ENCODE measurements at places on chromosomes 12 and 14. TPM values are rescaled to one million over a fixed set of nuclear protein-coding genes. Genes with fewer than 3 reads are reported as not detected.
A peak's percentile ranks its signal among the peaks of the same experiment; 100 is the strongest.

CMKLR1 gene
- total RNA-seq, result 10.9 TPM

ZNF891 gene
- 6.1 TPM for total RNA-seq

DNA sequence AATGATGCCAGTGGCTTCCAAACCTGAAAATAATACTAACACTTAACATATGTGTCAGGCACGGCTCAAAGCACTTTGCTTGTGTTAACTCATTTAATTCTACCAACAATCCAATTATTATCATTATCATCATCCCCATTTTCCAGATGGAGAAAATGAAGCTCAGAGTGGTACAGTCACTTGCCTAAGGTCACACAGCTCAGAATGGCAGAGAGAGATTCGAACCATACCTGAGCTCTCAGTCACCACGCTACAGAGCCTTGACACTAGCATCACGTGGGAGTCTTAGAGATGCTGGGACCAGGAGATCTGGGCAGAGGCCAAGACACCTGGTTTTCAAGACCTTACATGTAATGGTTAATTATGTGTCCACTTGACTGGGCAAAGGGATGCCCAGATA, 34.2 kb downstream of the DHX37 start:
- DNase-seq, result no peak
- H3K4me1 ChIP-seq, result no peaks in the 10 kb centered on the region
- peaks cover 50% of the 10 kb centered on the region for H3K36me3 ChIP-seq
- H3K4me3 ChIP-seq, result no peak overlapping the region
- H3K27ac ChIP-seq, result no peak overlapping the region

DNA sequence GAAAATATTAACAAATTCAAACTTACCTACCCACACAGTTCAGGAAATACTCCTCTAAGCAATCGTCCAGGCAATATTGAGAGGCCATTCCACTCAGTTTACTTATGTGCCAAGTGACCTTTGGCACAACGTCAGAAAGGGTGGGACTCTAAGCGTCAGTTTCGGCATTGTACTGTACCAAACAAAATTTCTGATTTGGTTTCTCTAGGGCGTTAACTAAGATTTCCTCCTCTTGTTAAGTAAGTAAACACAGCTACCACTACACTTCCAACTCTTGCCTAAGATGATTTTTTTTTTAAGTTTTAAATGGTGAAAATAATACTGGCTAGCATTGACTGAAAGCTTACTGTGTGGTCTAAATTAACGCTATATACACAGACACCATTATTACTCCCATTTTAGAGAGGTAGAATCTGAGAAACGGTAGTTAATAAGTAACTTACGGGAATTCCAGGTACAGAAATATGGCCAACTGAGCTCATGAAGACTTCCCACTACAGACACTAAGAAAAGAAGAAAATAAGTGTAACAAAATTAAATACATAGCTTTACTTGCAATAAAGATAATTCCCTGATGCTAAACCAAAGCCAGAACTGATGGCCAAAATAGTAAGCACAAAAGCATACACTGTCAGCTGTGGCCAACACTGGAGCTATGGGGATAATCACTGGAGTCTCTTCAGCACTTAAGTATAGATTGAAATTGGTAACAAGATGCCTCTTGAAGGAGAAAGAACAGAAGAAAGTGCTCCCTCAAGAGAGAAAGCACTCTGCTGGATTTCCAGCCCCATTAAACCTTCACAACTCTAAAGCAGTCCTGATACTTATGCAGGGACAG, 76.1 kb downstream of the EPS8 start:
- no peaks in the 10 kb centered on the region for H3K36me3 ChIP-seq
- peak; percentile 61 for DNase-seq
- H3K4me3 ChIP-seq, result no peak overlapping the region
- no peaks in the 10 kb centered on the region for H3K27me3 ChIP-seq
- no peaks in the 10 kb centered on the region for H3K4me1 ChIP-seq
- peak overlapping the region; percentile 27 for H3K27ac ChIP-seq

DNA sequence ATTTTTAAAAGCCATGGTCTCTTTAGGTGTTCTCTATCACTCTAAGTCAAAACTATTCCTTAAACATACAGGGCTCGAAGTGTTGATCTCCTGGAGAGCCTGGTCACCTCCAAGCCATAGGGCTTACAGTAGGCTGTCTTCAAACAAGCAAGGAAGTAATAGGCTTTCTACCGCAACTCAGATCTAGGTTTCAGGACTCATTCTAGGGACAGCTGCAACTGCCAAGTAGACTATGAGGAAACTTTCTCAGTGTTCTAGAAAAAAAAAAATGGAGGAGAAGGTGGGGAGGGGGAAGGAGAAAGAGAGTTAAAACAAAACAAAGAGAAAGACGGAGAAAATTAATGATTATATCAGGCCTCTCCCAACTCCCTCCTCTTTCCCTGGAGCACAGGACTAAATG, 106.9 kb upstream of the ETV6 start:
- H3K4me3 ChIP-seq, result no peak overlapping the region
- H3K27me3 ChIP-seq, result no peaks in the 10 kb centered on the region
- no peaks in the 10 kb centered on the region for H3K36me3 ChIP-seq
- H3K4me1 ChIP-seq, result peaks cover 42% of the 10 kb centered on the region
- no peak overlapping the region for H3K27ac ChIP-seq

BICDL1 gene
- total RNA-seq, result 1.4 TPM

DNA sequence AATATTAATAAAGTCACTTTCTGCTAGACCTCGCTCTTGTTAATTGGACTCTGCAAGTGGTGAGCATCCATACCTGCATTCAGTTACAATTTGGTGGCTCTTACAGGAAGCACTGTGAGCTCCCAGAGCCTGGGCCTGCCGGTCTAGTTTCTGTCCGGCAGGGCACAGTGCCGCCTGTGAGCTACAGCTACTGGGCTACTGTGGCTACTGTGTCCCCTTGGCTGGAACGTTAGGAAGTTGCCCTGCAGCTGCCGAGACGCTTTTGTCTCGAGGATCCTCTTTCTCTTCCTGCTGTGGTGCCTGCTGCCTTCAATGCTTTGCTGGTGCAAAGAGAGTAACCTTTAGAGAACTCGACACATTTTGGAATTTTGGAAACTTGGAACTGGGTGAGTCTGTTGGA, 44.6 kb upstream of the PTGDR start:
- no peak for DNase-seq
- no peaks in the 10 kb centered on the region for H3K36me3 ChIP-seq
- no peaks in the 10 kb centered on the region for H3K4me1 ChIP-seq
- H3K27me3 ChIP-seq, result no peaks in the 10 kb centered on the region

SLCO1B1 gene
- total RNA-seq, result not detected

- H3K4me1 ChIP-seq, result no peaks in the 10 kb centered on the region
- H3K4me3 ChIP-seq, result no peak overlapping the region
- DNase-seq, result no peak
- no peaks in the 10 kb centered on the region for H3K27me3 ChIP-seq
These were observed 214.8 kb downstream of the FUT8 start for GRCh38 chr14:65627315-65627714.

HPD gene
- 0.36 TPM for total RNA-seq

CAPZA3 gene
- not detected for total RNA-seq

GRCh38 chr14:69643430-69644200, 32.2 kb downstream of the SUSD6 start:
- H3K36me3 ChIP-seq, result no peaks in the 10 kb centered on the region
- H3K4me1 ChIP-seq, result peaks cover 49% of the 10 kb centered on the region
- DNase-seq, result peak; percentile 79
- H3K27ac ChIP-seq, result peak overlapping the region; percentile 57
- no peaks in the 10 kb centered on the region for H3K27me3 ChIP-seq

GALNT9 gene
- 0.28 TPM for total RNA-seq

DNA sequence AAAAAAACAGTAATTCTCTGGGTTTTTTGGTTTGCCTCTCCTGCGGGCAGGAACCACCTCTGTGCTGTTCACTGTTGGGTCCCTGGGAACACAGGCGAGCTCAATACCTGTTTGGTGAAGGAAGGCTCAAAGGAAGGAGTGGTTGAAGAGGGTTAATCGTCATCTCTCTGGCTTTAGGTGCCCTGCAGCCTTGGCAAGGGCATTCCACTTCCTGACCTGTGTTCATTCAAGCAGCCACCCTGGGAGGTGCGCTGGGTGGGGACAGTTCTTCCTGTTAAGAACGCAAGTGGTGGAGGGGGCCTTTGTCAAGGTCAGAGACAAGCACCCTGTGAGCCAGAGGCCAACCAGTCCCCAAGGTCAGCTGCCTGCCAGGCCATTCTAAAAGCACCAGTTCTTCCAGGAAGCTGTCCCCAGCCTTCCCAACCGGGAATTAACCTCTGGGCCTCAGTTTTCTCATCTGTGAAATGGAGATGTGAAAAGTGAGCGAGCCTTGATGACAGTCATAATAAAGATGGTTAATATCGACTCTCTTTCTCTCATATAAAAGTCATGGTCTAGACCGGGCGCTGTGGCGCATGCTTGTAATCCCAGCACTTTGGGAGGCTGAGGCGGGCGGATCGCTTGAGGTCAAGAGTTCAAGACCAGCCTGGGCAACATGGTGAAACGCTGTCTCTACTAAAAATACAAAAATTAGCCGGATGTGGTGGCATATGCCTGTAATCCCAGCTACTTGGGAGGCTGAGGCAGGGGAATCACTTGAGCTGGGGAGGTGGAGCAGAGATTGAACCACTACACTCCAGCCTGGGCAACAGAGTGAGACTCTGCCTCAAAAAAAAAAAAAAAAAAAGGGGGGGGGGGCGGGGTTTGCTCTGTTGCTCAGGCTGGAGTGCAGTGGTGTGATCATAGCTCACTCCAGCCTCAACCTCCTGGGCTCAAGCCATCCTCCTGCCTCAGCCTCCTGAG, 6.1 kb downstream of the RHOF start:
- peaks cover 3% of the 10 kb centered on the region for H3K4me1 ChIP-seq
- no peaks in the 10 kb centered on the region for H3K36me3 ChIP-seq
- no peak for DNase-seq

PLEK2 gene
- 0.16 TPM for total RNA-seq

SMCO2 gene
- total RNA-seq, result not detected

DNA sequence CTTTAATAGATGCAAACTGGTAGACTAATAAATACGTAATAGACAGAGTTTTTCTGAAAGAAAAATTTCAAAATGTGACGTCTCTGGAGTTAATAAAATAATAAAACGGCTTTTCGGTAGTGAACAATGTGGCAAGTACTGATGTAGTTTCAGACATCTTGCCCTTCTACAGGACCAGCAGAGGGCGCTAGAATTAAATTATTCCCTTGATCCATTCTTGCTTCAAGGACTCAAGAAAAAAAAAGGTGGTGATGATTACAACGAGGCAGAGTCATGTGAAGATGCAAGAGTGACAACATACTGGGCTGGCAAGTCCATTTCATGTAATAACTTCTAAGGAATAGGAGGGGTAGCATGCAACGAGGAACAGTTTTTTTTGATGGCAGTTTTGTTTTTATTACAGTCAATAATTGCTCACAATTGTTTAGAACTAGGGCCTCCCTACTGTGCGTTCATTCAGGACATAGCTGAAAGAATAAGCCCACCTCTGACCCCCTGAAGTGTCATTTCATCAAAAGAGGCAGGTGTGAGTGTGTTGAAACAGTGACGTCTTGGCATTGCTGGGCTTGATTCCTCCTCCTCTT, 101.0 kb upstream of the GZMB start:
- H3K27me3 ChIP-seq, result no peaks in the 10 kb centered on the region
- no peaks in the 10 kb centered on the region for H3K4me1 ChIP-seq
- H3K27ac ChIP-seq, result no peak overlapping the region
- H3K4me3 ChIP-seq, result no peak overlapping the region

UNC79 gene
- 1.1 TPM for total RNA-seq

GRCh38 chr14:97832776-97833175, 1035.6 kb downstream of the VRK1 start:
- no peak overlapping the region for H3K27ac ChIP-seq
- no peaks in the 10 kb centered on the region for H3K36me3 ChIP-seq
- DNase-seq, result no peak
- no peaks in the 10 kb centered on the region for H3K4me1 ChIP-seq
- H3K4me3 ChIP-seq, result no peak overlapping the region

- H3K27me3 ChIP-seq, result peaks cover 48% of the 10 kb centered on the region
- DNase-seq, result no peak
- H3K27ac ChIP-seq, result no peak overlapping the region
- H3K4me1 ChIP-seq, result no peaks in the 10 kb centered on the region
- no peaks in the 10 kb centered on the region for H3K36me3 ChIP-seq
These were observed 19.4 kb upstream of the FIGNL2 start for GRCh38 chr12:51867796-51868428.

GRCh38 chr14:32202491-32202997, 525 bp downstream of the RNU6-8 start:
- DNase-seq, result no peak
- peak overlapping the region; percentile 87 for H3K27ac ChIP-seq
- no peaks in the 10 kb centered on the region for H3K27me3 ChIP-seq

DNA sequence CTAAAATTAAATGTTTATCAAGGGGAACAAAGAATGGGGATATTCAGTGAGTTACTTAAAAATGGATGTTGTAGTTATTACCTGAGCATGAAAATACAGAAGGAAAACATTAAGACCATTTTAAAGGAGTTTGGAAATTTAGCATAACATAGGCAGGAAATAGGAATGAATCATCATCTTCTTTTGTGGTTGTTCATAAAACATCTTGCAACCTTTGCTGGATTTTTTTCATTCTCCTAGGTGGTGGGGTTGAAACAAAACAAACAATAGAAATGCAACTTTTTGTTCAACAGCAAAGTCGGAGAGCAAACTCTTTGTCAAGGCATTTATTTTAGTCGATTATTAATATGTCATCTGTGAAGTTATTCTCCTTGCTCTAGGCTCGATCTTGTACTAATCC, 275.1 kb downstream of the IPO8 start:
- H3K27ac ChIP-seq, result no peak overlapping the region
- H3K27me3 ChIP-seq, result no peaks in the 10 kb centered on the region
- no peaks in the 10 kb centered on the region for H3K4me1 ChIP-seq
- no peaks in the 10 kb centered on the region for H3K36me3 ChIP-seq
- DNase-seq, result no peak

PCNX1 gene
- 73.2 TPM for total RNA-seq
